ENCODE measurements at places on chromosomes 4 and X.

DNA sequence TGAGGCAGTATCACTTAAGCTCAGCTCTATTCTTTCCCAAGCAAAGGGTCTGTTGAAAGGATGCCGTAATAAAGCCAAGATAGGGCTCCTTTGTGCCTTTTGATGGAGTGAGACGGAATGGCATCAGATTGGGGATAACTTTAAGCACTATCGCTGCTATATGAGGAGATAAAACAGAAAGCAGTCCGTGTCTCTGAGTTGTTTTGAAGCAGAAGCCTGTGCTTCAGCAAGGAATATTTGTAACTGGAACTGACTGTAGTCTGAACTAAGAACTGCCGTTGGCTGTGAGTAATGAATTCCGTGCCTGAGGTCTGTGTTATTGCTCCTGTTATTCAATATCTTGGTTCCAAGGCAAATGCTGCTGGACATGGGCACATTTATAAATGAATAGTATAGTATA, 297.4 kb downstream of the ANKRD50 start:
- DNase-seq, result no peak

- no peak for DNase-seq
Observed at GRCh38 chrX:120617996-120618630, 11.7 kb downstream of the C1GALT1C1 start.

DNA sequence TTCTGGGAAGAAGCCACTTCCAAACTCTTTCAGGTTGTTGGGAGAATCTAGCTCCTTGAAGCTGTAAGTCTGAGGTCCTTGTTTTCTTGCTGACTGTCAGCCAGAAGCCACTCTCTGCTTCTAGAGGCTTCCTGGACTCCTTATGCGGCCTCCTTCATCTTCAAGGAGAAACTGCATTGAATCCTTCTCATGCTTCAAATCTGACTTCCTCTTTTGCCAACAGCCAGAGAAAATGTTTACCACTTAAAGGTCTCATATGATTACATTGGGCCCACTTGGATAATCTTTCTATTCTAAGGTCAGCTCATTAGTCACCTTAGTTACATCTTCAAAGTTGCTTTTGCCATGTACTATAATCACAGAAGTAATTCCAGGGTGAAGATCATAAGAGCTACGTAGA, 327.0 kb downstream of the HNRNPD start:
- no peak for DNase-seq

DNA sequence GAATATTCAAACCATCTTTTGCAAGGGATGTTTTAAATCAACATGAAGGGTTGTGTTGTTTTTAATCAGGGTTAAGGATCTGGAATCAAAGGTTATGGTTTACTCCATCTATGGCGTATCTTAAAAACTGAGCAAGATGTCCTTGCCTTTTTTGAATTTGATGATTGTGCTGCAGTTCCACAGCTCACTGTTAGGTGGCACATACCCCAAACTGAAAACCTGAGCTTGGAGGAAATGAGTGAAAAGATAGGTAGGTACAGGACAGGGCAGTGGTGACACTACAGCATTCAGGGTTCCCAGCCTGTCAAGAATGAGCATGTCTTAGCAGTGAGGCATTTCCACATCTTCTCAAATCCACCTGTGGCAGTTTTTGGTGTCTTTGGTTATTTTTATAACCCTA, 13.1 kb upstream of the EOLA1 start:
- DNase-seq, result no peak

GRCh38 chr4:140212646-140213045, 58.7 kb upstream of the MAML3 start:
- no peak for DNase-seq

GRCh38 chr4:43853565-43854264, 594.9 kb downstream of the KCTD8 start:
- DNase-seq, result no peak

- DNase-seq, result no peak
Observed at GRCh38 chr4:32135642-32136041, 1415.5 kb downstream of the PCDH7 start.

DNA sequence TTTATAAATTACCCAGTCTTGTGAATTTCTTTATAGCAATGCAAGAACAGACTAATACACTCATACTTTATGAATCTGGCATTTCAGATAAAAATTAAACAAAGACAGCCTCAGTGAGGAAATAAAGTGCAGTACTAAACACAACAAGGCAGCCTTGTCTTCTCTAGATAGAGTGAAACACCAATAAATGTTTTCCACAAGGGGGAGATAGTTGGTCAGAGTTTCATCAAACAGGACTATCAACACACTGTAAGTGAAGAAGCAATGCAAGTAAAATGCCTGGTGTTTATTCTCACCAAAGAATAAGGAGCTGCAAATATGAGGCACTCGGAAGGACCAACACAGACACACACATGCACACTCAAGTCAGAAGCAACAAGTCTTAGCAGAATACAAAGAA, 62.8 kb downstream of the FAM9B start:
- no peak for DNase-seq

DNA sequence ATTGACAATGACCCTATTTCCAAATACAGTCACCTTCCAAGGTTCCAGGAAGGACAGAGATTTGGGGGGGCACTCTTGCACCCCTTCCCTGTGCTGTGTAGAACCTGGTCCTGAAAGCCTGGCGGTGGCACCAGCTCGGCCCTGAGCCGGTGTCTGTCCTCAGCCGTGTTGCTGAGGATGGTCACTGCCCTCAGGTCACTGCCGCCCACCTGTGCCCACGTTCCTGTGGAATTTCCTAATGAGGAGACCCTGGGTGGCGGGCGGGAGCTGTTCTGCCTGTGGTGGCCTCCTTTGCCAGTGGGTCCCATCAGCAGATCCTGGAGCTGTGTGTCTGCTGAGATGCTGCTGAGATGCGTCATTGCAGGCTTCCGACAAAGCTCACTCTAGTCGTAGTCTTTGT, 32.9 kb downstream of the NELFA start:
- no peak for DNase-seq

DNA sequence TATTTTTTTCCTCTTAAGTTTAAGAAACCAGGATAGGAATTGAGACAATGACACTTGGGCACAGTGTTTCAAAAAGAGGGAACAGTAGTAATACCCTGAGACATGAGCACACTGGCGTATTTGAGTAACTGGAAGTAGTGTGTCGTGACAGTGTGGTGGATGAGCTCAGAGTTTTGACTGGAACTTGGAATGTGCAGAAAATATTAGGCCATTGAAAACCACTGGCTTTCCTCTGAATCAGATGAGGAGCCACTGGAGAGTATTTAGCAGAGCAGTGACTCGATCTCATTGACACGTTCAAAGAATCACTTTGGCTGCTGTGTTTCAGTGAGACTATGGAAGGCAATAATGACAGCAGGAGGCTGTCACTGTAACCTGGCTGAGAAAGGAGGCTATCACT, 1531.2 kb downstream of the STIM2 start:
- no peak for DNase-seq

DNA sequence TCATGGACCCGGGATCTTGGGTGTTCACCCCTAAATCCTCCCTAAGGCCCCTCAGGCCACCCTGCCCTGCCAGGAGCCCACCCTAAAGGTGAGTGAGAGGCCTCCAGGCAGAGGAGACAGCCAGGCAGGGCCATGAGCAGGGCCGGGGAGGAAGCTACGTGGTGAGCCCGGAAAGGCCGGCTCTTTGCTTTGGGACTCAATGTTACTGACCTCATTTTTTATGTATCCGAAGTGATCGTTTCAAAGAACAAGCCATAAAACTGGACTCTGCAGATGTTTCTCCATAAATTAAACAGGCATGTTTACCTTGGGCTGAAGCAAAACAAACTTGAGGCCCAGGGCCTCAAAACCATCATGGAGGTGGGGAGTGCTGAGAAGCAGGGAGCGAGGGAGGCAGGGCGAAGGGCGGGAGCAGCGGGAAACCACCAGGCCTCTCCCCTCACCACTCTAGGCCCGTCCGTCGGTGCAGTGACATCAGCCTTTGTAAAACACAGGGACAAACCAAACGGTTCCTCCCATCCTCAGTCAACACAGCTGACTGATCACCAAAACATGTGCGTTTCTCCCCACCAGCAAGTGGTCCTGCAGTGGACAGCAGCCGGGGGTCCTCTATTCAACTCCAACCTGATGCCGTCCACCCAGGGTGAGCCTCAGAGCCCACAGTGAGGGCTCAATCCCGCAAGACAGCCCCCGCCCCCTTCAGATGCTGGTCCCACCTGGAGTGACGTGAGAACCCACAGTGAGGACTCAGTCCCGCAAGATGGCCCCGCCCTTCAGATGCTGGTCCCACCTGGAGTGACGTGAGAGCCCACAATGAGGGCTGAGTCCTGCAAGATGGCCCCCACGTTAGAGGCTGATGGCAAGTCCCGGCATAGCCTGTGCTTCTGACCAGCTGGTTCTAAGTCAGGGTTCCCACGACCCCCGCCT, 102.9 kb upstream of the LRPAP1 start:
- DNase-seq, result no peak

DNA sequence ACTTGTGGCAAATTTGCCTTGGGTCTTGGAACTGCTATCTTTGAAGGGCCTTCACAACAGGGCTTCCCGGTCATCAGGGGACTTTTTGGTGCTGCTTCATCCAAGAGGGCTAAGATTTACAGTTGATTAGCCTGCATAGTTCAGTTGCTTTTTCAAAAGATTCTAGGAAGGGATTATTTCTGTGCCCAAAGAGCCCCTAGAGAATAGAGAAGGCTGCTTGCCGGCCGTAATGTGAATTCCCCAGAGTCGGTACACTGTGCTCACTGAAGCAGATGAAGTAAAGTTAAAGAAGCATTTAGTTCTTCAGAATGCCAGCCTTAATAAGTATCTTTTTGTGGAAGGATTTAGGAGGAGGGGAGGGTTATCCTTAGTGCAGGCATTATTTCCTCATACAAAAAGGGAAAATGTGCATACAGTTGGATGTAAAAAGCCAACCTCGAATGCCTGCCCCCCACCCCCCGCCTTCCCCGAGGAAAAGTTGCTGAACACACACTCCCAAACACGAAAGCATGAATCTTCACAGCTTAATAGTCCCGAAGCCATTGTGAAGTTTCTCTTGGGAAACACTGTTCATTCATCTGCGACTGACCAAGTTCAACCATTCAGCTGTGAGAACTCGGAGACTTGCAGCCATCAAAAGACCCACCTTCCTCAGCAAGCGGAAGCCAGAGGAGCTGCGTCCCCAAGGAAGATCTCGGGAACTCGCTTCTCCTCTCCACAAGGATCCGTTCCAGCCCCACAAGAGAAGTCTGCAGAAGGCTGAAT, 47.6 kb downstream of the ANOS1 start:
- no peak for DNase-seq

DNA sequence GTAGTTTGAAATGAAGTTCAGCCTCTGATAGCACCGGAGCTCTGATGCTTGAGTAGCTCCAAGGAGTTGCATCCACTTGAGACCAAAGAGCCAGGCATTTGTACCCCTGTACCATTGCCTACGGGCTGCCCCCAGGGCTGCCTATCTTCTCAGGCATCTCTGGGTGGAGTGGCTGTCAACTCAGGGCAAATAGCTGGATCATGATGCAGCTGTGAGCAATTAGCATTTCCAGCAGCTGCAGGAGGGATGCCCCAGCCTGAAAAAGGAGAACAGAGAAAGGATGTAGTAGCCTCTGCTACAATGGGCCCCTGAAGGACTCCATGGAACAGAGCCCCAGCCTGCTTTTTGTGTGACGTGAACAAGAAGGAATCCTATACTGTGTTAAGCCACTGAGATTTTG, 492.6 kb downstream of the BCOR start:
- no peak for DNase-seq

DNA sequence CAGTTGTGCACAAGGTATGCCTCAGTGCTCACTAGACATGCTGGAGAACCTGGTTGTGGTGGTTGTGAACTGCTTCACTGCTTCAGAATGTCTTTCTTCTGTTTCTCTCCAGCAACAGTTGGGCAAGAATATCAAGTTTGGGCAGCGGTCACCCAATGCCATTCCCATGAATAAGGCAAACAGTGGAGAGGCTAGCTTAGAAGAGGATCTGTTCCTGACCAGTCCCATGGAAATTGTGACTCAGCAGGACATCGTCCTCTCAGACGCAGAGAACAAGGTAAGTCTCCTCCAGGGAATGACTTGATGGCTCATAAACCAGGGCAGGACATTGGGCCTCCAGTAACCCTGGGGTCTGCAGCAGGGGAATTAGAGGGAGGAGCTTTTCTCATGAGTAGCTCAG, 79.9 kb downstream of the AASDH start:
- DNase-seq, result no peak

- no peak for DNase-seq
Observed at GRCh38 chr4:8245884-8246833, 23.4 kb upstream of the HTRA3 start.

- DNase-seq, result no peak
Observed at GRCh38 chr4:110639207-110640090, 16.6 kb upstream of the PITX2 start.

- no peak for DNase-seq
Observed at GRCh38 chrX:120486786-120487185, 17.7 kb upstream of the LAMP2 start.

GRCh38 chr4:41070516-41071281, 143.6 kb downstream of the APBB2 start:
- DNase-seq, result no peak

DNA sequence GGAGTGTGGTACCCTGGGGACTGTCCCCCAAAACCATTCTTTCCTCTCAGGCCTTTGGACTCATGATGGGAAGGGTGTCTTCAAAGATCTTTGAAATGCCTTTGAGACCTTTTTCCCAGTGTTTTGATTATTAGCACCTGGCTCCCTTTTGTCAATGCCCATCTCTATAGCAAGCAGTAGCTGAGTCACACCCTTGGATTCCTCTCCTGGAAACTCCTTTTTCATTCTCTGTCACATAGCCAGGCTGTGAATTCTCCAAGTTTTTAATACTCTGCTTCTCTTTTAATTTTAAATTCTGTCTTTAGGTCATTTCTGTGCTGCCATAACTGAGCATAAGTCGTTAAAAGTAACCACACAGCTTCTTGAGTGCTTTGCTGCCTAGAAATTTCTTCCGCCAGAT, 29.7 kb downstream of the IL21 start:
- no peak for DNase-seq

Measured in NCI-H187 treated with DMSO at 0.1 percent for 48 hours (cell line).